Germinal center (tissue), 1 donor: ENCODE measurements at places on chromosomes 4 and X.
A peak's percentile ranks its signal among the peaks of the same experiment; 100 is the strongest.

DNA sequence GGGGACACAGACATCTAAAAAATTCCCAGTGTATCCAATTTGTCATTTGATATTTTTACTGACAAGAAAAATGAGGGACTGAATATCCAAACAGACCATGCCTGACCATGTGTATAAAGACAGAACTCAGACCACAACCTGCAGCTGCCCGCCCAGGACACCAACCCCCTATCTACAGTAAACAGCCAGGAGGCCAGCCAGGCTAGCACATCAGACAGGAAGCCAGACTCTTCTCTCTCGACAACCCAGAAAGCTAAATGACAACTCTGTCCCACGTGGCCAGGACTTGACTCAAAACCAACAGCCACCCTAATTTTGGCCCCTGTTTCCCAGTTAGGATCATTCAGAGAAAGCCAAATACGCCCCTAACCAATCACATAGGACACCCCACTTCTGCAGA is 15.1 kb downstream of the AFAP1 start:
- DNase-seq, result no peak

- DNase-seq, result no peak
These were observed 204.9 kb downstream of the APBB2 start for GRCh38 chr4:41009411-41009810.

- DNase-seq, result no peak
These were observed 549.7 kb downstream of the IL1RAPL1 start for GRCh38 chrX:29136904-29137303.

DNA sequence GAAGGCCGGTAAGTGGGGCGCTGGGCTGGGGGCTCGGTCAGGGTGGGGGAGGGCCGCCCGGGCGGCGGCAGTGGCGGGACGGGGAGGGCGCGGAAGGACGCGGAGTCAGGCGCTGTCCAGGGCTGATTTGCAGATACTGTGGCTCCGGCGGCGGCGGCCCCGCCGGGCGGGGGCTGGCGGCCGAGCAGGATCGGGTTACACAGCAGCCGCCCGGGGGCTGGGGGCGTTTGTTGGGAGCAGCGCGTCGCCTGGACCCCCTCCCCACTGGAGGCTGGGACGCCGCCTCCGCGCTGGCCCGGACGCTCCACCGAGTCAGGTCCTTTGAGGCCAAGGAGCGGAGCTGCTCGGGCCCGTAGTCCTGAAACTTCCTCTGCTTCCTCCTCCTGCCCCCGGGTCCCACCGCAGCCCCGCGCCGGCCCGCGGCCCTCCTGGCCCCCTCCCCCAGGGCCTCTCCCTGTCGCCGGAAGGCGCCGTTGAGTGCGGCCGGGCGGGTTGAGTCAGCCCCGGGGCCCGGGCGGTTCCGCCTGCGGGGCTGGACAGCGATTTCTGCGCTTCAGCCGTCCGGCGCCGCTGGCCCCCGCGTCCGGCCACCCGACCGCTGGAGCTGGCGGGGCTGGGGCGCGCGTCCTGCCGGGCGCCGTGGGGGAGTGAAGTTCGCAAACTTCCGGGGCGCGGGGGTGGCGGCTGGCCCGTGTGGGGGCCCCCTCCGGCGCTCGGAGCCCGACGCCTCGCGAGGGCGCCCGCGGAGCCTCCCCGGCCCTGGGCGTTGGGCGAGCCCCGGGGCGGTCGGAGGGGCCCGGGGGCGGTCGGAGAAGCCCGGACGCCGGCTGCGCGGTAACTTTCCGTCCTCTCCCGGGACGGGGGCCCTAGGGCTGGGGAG is 746 bp downstream of the REST start:
- peak; percentile 88 for DNase-seq

- no peak for DNase-seq
These were observed at the start of gene ZIC3 for GRCh38 chrX:137565921-137566745. TSS of gene ZIC3 (plus strand) at chrX:137566127. CDS start at chrX:137566692, 565 bp downstream.
